Endothelial cell (in vitro differentiated cells): ENCODE measurements at places on chromosomes 7 and 10.

- DNase-seq = no peak
Observed at GRCh38 chr7:111324776-111325175, 233.8 kb downstream of the LRRN3 start.

DNA sequence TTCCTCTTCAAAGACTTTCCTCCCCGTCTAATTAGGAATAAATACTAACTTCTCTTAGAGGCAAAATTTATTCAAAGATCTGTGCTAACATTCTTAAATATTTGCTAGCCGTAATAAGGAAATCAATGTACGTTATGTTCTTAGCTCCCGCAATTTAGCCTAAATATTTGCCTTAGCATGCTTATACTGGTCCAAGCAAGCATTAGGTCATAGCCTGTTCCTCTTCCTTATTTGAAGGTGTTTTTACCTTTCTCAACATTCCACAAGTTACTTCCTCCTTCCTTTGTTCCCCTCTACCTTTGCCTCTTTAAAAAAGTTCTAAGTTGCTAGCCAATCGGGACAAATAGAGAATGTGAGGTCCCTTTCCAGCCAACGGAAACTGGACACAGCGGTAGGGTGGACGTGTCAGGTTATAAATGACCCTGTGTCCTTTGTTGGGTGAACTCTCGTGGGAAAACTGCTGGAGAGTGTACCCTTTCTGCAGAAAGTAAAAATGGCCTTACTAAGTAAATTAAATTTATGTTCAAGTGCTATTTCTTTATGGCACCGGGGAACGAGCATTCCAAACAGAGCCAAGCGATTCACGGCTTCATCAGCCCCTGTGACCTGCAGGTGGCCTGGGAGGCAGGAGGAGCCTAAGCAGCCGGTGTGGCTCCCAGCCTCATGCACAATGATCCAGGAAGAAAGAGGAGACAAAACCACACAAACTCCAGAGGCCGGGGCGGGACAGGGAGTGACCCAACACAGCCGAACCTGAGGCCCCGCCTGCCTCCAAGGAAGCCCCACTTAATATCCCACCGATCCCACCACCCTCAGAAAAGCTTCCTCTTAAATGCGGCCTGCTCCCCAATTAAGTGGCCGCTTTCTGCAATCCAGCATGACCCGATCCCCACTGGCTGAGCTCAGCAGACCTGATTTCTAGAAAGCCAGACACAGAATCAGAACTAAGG, 67.0 kb downstream of the ZRANB1 start:
- DNase-seq = no peak

DNA sequence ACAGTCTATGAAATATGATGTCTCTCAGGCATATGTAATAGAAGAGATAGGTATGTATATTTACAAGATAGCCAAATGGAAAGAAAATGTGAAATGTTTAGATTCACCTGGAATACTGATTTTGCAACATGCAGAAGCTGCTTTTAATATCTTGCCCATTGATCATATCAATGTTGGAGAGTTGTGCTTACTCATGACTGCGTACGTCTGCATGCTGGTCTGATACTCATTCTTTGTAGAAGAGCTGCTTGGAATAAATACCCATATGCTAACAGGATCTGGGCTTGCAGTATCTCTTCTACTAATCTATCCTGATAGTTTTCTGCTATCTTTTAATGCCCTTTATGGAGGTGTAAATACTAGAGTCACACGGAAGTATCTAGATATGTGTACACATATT, 120.6 kb upstream of the FOXP2 start:
- no peak for DNase-seq

DNA sequence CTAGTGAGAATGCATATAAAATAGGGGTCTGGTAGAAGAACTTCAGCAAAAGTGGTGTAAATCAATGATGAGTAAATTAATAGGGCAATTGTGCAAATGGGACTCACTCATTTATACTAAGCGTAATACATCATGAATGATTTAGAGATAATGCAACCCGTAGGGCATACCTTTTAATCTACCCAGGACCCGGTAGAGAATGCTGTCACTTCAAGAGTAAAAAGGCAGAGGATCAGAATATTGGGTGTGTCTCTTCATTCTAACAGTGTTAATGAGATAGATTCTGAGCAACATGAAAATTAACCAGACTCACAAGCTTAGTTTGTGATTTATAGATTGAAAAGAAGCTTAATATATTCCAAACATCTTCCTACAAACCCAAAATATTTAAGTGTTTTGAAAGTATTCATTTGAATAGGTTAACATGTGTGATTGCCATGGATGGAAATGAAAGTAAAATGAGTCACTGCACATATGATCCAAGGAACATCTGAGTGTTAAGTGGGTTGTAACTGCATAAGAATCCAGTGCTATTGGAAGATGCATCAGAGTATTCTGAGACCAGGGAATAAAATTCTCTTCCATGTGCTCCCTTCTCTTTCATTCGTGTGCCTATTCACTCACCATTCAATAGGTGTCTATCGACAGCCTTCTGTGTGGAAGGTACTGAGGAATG, 690.6 kb downstream of the AUTS2 start:
- DNase-seq = no peak

- DNase-seq = no peak
Observed at GRCh38 chr10:127813290-127813689, 76.3 kb downstream of the FOXI2 start.

DNA sequence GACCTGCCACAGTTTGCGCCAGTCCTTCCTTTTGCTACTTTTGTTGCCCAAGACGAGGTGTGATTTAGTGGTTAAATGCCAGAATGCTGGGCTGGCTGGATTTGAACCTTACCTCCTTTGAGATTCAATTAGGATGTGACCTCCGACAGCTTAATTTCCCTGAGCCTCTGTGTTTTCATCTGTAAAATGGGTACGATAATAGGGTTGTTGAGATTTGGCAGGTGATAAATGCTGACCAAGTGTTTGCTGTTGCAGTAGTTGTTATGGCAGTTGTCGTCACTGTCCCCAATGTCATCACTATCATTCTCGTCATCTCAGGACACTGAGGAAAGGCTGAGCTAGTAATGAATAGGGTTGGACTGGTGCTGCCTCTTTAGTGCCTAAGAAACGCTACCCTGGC, 61.1 kb downstream of the GRK5 start:
- no peak for DNase-seq

- no peak for DNase-seq
Observed at GRCh38 chr10:17605936-17606335, 11.2 kb downstream of the HACD1 start.

GRCh38 chr7:152574892-152575548, 100.9 kb downstream of the XRCC2 start:
- no peak for DNase-seq

GRCh38 chr10:98269435-98269912, 1.5 kb upstream of the LOXL4 start:
- DNase-seq = no peak

- no peak for DNase-seq
Observed at GRCh38 chr7:32075612-32076011, 5.4 kb upstream of the PDE1C start.

GRCh38 chr10:49594594-49594993, 15.5 kb upstream of the SLC18A3 start:
- DNase-seq = peak; percentile 79

DNA sequence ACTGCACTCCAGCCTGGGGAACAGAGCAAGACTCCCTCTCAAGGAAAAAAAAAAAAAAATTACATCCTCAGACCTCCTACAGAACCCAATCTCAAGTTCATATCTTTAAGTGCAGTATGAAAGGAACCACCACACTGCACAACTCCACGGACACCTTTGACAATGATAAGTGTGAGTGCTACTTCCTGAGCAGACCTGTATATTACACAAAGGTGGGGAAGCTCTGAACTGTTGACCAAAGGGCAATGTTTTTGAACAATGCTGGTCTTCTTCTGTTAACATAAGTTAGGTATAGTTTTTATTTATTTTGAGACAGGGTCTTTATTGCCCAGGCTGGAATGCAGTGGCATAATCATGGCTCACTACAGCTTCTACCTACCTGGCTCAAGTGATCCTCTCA, 54.1 kb upstream of the RNF148 start:
- no peak for DNase-seq

DNA sequence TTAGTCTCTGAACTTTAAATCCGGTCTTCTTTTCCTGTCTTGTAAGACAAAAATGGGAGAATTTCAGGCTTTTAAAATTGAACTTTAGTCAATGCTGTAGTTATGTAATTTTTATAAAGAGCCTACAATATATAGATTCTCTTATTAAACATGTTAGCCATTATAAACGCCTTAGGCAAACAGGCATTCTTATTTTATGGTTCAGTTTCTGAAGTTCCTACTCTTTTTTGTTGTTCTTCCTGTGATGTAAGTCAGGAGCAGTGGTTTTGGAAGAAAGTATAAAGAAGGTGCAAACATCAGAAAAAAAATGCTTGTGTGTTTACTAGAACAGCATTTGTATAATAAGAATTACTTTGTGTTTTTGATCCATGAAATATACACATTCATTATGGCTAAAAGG, 41.6 kb downstream of the BICC1 start:
- no peak for DNase-seq

GRCh38 chr10:49571388-49571787, 32.5 kb upstream of the ERCC6 start:
- DNase-seq = no peak

- peak; percentile 14 for DNase-seq
Observed at GRCh38 chr10:114703377-114704107, 45.5 kb upstream of the ABLIM1 start.

- DNase-seq = no peak
Observed at GRCh38 chr7:96085953-96086352, 235.9 kb downstream of the SLC25A13 start.

DNA sequence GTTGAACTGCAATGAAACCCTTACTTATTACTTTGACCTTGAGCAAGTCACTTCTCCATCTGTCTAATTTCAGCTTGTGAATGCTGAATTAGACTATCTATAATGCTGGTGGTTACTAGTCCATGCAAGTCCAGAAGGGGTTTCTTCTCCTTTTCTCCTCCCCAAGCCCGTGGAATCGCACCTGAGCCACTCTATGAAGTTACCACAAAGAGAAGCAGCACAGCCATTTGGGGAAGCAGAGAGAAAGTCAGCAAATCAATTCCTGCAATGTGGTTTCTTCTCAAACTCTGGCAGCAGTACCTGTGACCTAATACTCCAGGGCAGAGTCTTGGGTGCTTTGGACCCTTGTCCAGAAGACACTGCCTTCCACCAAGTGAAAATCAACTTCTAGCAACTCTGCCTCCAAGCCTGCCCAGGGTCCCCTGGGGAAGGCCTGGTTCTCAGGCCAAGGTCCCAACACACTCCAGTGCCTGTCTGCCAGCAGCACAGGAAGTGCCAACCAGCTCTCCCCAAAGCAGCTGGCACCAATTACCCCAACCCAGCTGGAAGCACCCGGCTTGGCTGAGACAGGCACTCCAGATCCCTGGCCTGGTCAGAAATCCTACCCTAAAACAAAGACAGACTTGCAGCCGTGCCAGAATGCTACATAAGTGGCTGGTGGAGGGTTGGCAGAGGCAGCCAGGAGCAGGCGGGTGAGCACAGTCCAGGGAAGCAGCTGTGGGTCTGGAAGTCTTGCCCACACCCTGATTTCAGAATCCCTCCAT, 200.3 kb downstream of the LSM5 start:
- DNase-seq = no peak

DNA sequence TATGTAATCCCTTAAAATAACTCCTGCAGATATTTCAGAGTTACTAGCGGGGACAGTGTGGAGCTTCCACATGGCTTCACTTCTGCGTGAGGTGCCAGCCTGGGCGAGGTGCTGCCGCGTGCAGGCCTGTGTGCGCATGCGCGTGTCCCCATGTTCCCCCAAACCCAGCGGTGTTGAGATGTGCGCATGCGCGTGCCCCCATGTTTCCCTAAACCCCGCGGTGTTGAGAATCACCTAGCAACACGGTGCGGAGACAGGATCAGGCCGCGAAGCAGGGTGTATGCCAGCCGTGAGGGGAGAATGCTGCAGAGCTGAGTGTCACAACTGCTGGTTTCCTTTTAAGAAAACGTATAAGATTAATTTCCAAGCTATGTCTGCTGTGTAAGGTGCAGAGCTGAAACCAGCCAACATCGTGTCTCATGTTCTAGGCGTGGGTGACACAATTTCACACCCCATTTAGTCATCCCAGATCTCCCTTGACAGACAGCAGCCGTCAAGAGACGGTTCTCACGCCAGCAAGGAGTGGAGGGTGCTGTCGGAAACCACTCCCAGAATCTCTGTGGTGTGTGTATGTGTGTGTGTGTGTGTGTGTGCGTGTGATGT, 71.9 kb upstream of the ADARB2 start:
- no peak for DNase-seq

- DNase-seq = no peak
Observed at GRCh38 chr10:125064681-125065492, 95.5 kb downstream of the CTBP2 start.

GRCh38 chr10:91238191-91238590, 17.7 kb downstream of the PCGF5 start:
- DNase-seq = no peak

GRCh38 chr7:158495786-158496185, 91.8 kb downstream of the PTPRN2 start:
- DNase-seq = no peak

DNA sequence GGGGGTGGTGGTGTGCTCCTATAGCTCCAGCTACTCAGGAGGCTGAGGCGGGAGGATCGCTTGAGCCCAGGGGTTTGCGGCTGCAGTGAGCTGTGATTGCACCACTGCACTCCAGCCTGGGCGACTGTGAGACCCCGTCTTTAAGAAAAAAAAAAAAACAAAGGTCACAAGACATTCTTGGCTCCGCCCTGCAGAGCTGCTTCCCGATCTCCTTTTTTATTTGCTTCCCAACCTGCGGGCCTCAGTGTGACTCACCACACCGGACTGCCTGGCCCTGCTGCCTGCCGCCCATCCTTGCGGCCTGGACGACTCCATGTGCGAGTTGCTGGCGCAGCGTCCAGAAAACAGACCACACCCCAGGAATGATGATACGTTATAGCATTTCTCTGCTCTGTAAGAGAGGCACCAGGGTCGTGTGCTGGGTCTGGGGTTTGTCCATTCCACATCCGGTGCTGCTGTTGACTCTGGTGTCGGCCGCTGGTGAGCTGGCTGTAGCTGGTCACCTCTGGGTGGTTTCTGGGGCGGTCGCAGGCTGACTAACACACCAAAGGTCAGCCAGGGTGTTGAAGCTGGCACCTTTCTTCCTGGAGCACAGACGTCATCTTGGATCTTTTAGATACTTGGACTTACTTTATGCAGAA, 123.6 kb downstream of the TCF7L2 start:
- no peak for DNase-seq

- DNase-seq = no peak
Observed at GRCh38 chr7:17651863-17652385, 288.4 kb downstream of the SNX13 start.

DNA sequence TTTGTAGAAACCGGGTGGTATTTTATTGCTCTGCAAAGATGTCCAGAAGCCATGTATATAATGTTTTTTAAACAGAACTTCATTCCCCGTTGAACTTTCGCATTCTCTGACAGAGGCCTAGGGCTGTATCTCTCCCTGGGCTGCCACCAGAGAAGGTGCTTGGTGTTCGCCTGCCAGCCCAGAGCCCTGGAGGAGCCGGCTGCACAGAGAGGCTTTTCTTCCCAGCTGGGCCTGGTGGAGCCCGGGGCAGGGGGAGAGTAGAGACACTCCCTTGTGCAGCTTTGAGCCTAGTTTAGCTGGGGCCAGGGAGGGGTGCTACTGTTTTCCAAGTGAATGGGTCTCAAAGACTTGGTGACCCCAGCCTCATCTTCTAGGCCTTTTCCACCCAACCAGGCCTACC, 13.6 kb upstream of the TRIM8 start:
- no peak for DNase-seq
